GM23248 (cell line): ENCODE measurements at places on chromosomes 5 and 9. TPM values are rescaled to one million over a fixed set of nuclear protein-coding genes. Genes with fewer than 3 reads are reported as not detected.

Gene PCDHA4
- polyA plus RNA-seq: not detected in 2 replicates

Gene SNCAIP
- polyA plus RNA-seq: 1.5 TPM in 2 replicates

Gene SLC6A3
- polyA plus RNA-seq: not detected in 2 replicates

Gene MEIKIN
- polyA plus RNA-seq: not detected in 2 replicates

Gene CAVIN4
- polyA plus RNA-seq: 0.60 and 0.65 TPM in 2 replicates

Gene PITX1
- polyA plus RNA-seq: not detected in 2 replicates

Gene FASTKD3
- polyA plus RNA-seq: 9.1 and 10.6 TPM in 2 replicates

DNA sequence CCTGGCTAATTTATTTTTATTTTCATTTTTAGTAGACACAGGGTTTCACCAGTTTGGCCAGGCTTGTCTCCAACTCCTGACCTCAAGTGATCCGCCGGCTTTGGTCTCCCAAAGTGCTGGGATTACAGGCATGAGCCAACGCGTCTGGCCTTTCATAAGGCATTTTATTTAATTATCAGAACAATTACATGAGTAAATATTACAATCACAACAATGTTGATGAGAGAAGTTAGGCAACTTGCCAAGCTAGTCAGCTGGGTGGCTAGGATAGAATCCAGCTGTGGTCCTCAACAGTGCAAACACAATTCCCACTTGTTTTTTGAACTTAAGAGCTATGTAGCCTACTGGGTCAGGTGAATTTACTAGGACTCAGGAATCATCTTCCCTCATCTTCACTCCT is 22.0 kb downstream of the C9orf57 start:
- no peak overlapping the region for H3K27ac ChIP-seq
- H3K4me1 ChIP-seq: 0 out of 2 replicates have a peak, but pooled peaks cover 4% of the 10 kb centered on the region
- H3K36me3 ChIP-seq: no peaks in the 10 kb centered on the region

- H3K4me3 ChIP-seq: no peak overlapping the region
- H3K36me3 ChIP-seq: no peaks in the 10 kb centered on the region
- DNase-seq: no peak
- H3K4me1 ChIP-seq: no peaks in the 10 kb centered on the region
- no peak overlapping the region for H3K27ac ChIP-seq
Observed at GRCh38 chr5:52909192-52909591, 80.0 kb upstream of the ITGA2 start.

- H3K36me3 ChIP-seq: no peaks in the 10 kb centered on the region
- DNase-seq: no peak
- H3K27ac ChIP-seq: no peak overlapping the region
Observed at GRCh38 chr5:89269721-89270120, 386.7 kb upstream of the MEF2C start.

DNA sequence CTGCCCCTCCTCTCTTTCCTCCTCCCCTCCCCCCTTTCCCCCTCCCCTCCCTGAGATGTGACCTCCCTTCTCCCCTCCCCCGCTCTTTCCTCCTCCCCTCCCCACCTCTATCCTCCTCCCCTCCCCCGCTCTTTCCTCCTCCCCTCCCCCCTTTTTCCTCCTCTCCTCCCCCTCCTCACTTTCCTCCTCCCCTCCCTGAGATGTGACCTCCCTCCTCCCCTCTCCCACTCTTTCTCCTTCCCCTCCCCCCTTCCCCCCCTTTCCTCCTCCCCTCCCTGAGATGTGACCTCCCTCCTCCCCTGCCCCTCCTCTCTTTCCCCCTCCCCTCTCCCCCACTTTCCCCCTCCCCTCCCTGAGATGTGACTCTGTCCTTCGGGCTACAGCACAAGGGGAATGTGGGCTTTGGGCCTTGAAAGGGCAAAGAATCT is 169.8 kb downstream of the COL23A1 start:
- DNase-seq: no peak
- no peaks in the 10 kb centered on the region for H3K36me3 ChIP-seq
- H3K27me3 ChIP-seq: no peaks in the 10 kb centered on the region
- no peak overlapping the region for H3K27ac ChIP-seq
- H3K4me3 ChIP-seq: no peak overlapping the region

- H3K36me3 ChIP-seq: peaks cover 7% of the 10 kb centered on the region
- no peaks in the 10 kb centered on the region for H3K27me3 ChIP-seq
- peak overlapping the region; percentile 41; the same call in 1 of the 2 replicates for H3K4me3 ChIP-seq
- DNase-seq: peak; percentile 66
- H3K27ac ChIP-seq: peak overlapping the region; percentile 84
- H3K4me1 ChIP-seq: peaks cover 91% of the 10 kb centered on the region
Observed at GRCh38 chr9:127558581-127559246, 53.4 kb upstream of the STXBP1 start.

DNA sequence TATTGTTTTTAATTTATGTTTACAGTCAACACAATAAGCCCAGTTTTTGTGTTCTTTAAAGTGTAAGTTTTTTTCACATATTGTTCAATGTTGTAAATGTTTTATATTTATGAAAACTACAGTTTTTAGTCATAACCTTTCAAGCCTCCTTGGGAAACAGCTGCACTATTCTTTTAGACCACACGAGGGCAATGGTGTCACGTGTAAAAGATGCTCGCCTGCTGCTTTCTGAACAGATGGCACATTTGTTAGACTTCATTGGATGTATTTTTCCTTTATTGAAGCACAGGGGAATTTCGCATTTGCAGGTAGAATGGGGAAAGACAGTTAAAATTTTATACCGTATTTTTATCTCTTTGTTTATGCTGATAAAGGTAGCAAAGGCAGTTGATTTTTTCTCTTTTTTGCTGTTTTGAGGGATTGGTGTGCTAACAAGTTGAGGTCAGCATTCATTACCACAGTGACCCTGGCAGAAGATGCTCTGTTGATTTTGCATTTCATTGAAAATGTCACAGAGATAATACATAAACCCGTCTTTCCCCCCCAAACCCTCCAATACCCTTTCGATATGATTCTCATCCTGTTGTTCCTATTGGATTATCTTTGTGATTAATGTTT is 59.0 kb downstream of the MAT2B start:
- no peak overlapping the region for H3K4me3 ChIP-seq
- H3K27ac ChIP-seq: no peak overlapping the region

- no peak overlapping the region for H3K4me3 ChIP-seq
- no peak for DNase-seq
Observed at GRCh38 chr9:3758816-3759576, 233.2 kb upstream of the RFX3 start.

DNA sequence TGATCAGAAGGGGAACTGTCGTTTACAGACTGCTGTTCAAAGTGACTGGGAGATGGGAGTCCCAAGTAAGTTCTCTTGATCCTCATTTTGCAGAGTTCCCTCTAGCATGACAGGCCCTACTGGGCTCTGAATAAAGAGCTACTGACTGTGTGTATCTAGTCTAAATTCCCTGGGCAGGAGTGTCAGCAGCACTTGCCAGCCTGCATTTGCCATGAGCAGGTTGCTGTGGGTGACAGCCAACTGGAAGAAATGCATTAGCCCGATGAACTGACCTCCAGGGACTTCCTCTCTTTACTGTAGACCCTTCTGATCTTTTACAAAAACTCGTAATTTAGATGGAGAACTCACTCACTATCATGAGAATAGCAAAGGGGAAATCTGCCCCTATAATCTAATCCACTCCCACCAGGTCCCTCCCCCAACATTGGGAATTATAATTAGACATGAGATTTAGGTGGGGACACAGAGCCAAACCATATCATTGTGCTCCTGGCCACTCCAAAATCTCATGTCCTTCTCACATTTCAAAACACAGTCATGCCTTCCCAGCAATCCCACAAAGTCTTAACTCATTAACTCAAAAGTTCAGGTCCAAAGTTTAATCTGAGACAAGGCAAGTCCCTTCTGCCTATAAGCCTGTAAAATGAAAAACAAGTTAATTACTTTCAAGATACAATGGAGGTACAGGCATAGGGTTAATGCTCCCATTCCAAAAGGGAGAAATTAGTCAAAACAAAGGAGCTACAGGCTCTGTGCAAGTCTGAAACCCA is 78.9 kb upstream of the CXCL14 start:
- H3K4me1 ChIP-seq: no peaks in the 10 kb centered on the region
- H3K27ac ChIP-seq: no peak overlapping the region
- H3K4me3 ChIP-seq: no peak overlapping the region
- peaks cover 14% of the 10 kb centered on the region for H3K27me3 ChIP-seq
- H3K36me3 ChIP-seq: no peaks in the 10 kb centered on the region

GRCh38 chr5:146825033-146825432 is 53.5 kb downstream of the PPP2R2B start:
- no peak overlapping the region for H3K27ac ChIP-seq
- H3K4me1 ChIP-seq: no peaks in the 10 kb centered on the region
- no peaks in the 10 kb centered on the region for H3K27me3 ChIP-seq
- peak; percentile 51 for DNase-seq
- H3K36me3 ChIP-seq: no peaks in the 10 kb centered on the region

- H3K4me1 ChIP-seq: no peaks in the 10 kb centered on the region
- no peaks in the 10 kb centered on the region for H3K27me3 ChIP-seq
- H3K4me3 ChIP-seq: no peak overlapping the region
- H3K36me3 ChIP-seq: no peaks in the 10 kb centered on the region
- no peak overlapping the region for H3K27ac ChIP-seq
Observed at GRCh38 chr5:121429761-121430160, 421.9 kb upstream of the FTMT start.

DNA sequence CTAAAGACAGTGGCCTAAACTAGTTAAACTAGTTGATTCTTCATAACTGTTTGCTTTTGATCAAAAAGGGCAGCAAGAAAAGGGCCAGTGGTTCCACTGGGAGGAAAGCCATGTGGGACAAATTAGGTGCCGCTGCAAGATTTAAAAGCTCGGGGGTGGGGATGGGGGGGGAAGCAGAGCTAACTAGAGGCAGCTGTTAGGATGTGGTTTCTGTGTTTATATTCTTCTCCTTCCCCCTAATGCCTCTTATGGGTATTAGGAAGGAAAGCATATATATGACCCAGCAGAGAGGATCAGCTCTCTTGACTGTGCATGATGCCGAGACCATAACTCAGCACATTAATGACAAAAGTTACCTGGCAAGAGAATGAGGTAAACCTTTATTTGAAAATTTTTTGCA is 65.7 kb downstream of the EFNA5 start:
- no peaks in the 10 kb centered on the region for H3K4me1 ChIP-seq
- peaks cover 15% of the 10 kb centered on the region for H3K27me3 ChIP-seq
- H3K4me3 ChIP-seq: no peak overlapping the region
- no peak overlapping the region for H3K27ac ChIP-seq
- DNase-seq: no peak

DNA sequence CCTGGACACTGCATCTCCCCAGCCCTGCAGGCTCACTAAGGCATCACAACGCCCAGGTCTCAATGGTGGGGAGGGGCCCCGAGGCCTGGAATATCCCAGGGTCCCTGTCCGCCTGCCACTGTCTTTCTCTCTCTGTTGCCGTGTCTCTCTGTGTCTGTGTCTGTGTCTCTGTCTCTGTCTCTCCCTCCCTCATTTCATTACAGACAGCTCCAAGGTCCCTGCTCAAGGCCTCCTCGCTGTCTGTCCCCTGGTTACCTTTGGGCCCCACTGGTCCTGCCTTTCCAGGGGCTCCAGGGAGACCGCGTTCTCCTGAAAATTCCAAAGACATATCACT is 3.2 kb downstream of the FCN1 start:
- no peak overlapping the region for H3K4me3 ChIP-seq
- H3K27ac ChIP-seq: no peak overlapping the region
- no peaks in the 10 kb centered on the region for H3K36me3 ChIP-seq

DNA sequence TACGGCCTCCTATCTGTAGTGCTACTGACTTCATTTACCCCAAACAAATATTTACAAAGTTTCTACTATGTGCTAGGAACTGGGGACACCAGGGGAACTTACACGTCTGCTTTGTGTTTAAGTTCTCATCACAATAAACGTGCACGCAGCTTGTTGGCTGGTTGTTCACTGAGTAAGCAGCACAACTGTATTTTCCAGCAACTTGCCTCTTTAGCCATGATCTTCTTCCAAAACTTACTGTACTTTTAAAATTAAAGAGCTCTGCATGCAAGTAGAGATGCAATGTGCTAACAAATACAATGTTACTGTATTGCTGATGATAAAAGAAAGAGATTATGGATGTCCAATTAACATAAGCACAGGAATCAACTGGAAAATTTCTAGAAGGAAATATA is 62.8 kb downstream of the RAPGEF1 start:
- H3K4me1 ChIP-seq: peaks cover 46% of the 10 kb centered on the region
- no peaks in the 10 kb centered on the region for H3K27me3 ChIP-seq
- DNase-seq: peak; percentile 76

GRCh38 chr9:83281306-83282255 is 218.6 kb upstream of the RASEF start:
- peak; percentile 73 for DNase-seq
- H3K4me1 ChIP-seq: peaks cover 22% of the 10 kb centered on the region
- no peaks in the 10 kb centered on the region for H3K36me3 ChIP-seq
- peak overlapping the region; percentile 55 for H3K27ac ChIP-seq
- no peaks in the 10 kb centered on the region for H3K27me3 ChIP-seq

GRCh38 chr9:105148328-105149006 is 96.0 kb upstream of the SLC44A1 start:
- H3K4me3 ChIP-seq: no peak overlapping the region
- no peaks in the 10 kb centered on the region for H3K36me3 ChIP-seq
- H3K27me3 ChIP-seq: no peaks in the 10 kb centered on the region
- peaks cover 11% of the 10 kb centered on the region for H3K4me1 ChIP-seq
- no peak for DNase-seq

DNA sequence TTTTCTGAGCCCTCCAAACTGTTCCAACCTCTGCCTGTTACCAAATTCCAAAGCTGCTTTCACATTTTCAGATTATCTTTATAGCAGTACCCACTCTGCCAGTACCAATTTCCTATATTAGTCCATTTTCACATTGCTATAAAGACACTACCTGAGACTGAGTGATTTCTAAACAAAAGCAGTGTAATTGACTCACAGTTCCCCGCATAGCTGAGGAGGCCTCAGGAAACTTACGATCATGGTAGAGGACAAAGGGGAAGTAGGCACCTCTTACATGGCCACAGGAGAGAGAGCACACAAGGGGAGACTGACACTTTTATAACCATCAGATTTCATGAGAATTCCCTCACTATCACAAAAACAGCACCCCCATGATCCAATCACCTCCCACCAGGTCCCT is 105.0 kb downstream of the DTWD2 start:
- H3K4me3 ChIP-seq: no peak overlapping the region
- no peaks in the 10 kb centered on the region for H3K27me3 ChIP-seq
- no peaks in the 10 kb centered on the region for H3K4me1 ChIP-seq
- H3K36me3 ChIP-seq: no peaks in the 10 kb centered on the region
- H3K27ac ChIP-seq: no peak overlapping the region

- DNase-seq: no peak
- no peak overlapping the region for H3K27ac ChIP-seq
- no peaks in the 10 kb centered on the region for H3K4me1 ChIP-seq
- H3K4me3 ChIP-seq: no peak overlapping the region
- H3K36me3 ChIP-seq: no peaks in the 10 kb centered on the region
- peaks cover 15% of the 10 kb centered on the region; the same call in 1 of the 2 replicates for H3K27me3 ChIP-seq
Observed at GRCh38 chr5:31999470-31999869, 174.6 kb downstream of the GOLPH3 start.

GRCh38 chr5:177018341-177018740 is 4.2 kb upstream of the ZNF346 start:
- H3K4me3 ChIP-seq: no peak overlapping the region
